Hepatocyte (in vitro differentiated cells): ENCODE measurements at places on chromosomes 5 and 9.
A peak's percentile ranks its signal among the peaks of the same experiment; 100 is the strongest.

DNA sequence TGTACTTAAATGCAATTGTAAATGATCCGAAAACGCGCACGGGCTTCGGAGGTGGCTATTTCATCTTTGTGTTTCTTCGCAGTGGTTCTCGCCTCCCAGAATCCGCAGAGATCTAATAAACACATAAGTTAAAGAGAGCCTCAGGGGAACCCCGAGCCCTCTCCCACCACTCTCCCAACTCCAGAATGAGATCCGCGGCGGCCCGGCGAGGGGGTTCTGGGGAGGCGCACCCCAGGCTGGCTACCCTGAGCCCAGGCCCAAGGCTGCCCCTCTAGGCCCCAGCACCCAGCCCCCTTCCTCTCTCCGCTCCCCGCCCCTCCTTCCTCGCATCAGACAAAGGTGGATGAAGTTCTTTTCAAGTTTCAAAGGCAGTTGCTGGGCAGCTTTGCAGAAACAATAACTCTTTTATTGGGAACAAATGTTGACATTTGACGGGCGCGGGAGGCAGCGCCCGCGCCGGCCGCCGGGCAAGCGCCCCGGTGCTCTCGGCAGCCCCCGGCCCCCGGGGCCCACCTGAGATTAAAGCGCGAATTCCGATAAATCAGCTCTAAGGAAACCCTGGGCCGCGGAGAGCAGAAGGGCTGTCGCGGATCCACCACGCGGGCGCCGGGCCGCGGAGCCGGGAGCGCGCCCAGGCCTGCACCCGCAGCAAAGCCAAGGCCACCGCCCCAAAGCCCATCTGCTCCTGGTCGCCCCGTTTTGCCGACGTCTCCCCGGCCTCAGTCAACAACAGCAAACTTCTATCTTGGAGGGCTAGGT lies 8.4 kb downstream of the IRX2 start:
- DNase-seq = peak; percentile 37

DNA sequence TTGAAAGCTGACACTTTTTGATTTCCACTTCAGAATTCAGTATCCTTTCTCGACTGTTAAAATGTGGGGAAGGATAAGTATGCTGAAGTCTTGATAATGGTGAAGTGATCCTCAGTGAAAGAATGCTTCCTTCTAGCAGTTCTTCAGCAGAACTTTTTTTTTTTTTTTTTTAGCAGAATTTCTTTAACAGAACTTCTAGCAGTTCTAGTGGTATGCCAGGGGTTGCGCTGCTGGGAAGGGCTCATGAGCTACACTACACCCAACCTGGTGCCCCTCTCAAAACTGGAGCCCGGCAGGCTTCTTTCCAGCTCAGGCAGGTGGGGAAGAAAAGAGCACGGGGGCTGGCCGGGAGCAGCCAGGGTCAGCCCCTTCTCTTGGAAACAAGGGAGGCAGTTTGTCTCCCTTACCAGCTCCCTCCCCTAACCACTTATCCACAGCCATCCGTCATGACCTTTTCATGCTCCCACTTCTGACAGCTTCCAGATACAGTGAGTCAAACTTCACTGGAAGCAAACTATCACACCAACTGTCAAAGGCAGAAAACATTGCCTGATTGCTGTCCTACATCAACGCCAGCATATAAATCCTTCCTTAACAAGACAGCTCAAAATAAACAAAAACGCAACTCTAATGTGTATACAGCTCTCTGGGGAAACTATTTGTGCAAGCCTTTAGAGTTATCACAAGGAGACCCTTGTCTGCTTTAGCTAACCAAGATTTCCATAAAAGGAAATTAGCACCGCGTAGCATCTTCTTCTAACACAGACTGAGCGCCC lies 211.5 kb downstream of the GAPVD1 start:
- DNase-seq = peak; percentile 66

DNA sequence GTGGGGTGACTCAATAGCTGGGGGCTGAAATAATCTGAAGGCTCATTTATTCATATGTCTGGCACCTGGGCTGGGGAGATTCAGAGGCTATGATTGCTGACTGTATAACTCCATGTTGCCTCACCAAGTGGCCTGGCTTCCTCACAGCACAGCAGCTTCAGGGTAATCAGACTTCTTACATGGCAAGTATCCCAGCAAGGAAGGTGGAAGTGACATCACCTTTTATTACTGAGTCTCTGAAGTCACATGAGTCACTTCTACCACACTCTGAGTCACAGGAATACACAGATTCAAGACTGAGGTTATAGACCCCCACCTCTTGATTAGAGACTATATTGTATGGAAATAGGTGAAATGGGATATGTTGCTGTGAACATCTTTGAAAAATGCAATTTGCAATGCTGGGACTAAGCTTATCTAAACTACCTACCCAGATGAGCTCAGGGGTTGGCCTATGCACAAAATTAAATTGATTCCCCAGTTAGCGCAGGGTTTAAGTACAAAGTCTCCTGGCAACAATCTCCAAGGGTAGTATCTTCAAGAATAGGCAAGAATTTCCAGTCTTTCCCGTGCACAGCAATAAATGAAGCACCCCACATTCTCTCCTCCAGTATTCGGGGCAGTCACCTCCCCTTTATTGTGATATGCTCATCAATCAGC lies 553.1 kb downstream of the LRRC70 start:
- DNase-seq = peak; percentile 18

DNA sequence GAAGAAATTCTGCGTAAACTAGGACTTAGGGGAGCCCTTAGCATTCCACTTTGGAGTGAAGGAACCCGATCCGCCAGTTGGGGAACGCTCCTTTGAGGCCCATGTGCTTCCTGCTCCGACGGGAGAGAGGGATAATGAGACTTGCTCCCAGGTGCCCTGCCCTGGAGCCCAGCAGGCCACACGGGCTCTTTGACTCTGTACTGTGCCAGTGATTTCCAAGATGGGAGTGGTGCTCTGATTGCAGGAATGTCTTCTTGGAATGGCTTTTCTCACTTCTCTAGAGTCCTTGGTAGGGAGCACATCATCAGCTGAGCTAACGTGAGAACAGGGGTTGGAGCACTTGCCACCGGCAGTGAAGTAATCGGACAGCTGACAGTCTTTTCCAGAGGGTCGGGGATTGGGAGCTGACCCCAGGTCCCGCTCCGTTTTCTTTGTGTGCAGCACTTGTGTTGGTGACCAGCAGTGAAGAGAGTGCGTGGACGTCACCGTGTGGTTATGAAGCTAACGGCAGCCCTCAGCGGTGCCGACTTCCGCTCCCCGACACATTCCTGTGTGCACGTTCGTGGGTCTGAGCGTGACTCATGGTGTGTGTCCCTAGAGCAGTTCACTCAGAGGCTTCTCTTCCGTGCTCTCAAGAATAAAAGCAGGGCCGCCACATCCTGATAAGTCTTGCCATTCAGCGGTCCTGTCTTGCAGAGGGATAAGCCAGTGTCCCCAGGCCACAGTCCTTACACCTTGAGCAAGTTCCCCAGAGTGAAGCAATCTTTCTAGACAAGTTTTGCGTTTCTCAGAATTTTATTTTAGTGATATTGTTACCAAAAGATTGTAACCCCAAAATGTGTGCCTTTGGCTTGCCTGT lies 25.6 kb downstream of the ABL1 start:
- peak; percentile 81 for DNase-seq

- DNase-seq = no peak
These were observed 30.5 kb upstream of the CREBRF start for GRCh38 chr5:173025651-173026050.

GRCh38 chr9:97059626-97060025 lies 20.7 kb upstream of the CTSV start:
- DNase-seq = peak; percentile 45
